Fibroblast of lung (primary cell): ENCODE measurements at places on chromosomes 6 and 20. TPM values are rescaled to one million over a fixed set of nuclear protein-coding genes. Genes with fewer than 3 reads are reported as not detected.

- no peak overlapping the region for H3K4me3 ChIP-seq
- no peaks in the 10 kb centered on the region for H3K36me3 ChIP-seq
- H3K4me1 ChIP-seq, result peaks cover 6% of the 10 kb centered on the region
- no peaks in the 10 kb centered on the region for H3K27me3 ChIP-seq
- no peak for DNase-seq
These were observed 219.8 kb downstream of the ZDHHC14 start for GRCh38 chr6:157600807-157601206.

- no peaks in the 10 kb centered on the region for H3K36me3 ChIP-seq
- no peak for DNase-seq
- H3K4me3 ChIP-seq, result no peak overlapping the region
- H3K4me1 ChIP-seq, result no peaks in the 10 kb centered on the region
These were observed 659.7 kb downstream of the KIF16B start for GRCh38 chr20:15913391-15914025.

DNA sequence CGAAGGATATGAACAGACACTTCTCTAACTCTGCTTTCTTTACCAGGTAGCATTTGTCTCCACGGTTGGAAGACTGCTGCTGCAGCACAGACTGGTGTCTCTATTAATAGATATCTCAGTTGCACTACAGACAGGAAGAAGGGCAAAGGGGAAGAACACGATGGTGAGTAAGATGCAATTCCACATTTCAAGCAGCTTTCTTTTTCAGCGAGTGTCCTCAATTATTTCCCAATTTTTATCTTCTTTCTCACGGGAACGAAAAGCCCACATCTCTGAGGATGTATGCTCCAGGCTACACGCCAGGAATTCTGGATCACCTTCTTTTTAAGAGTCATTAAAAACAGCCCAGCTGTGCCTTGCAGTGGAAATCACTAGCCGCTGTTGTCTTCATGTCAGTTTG is 311.6 kb upstream of the ECI2 start:
- H3K4me1 ChIP-seq, result peaks cover 8% of the 10 kb centered on the region
- H3K36me3 ChIP-seq, result no peaks in the 10 kb centered on the region
- peak; percentile 93 for DNase-seq
- no peak overlapping the region for H3K4me3 ChIP-seq
- H3K27ac ChIP-seq, result peak overlapping the region; percentile 68

DNA sequence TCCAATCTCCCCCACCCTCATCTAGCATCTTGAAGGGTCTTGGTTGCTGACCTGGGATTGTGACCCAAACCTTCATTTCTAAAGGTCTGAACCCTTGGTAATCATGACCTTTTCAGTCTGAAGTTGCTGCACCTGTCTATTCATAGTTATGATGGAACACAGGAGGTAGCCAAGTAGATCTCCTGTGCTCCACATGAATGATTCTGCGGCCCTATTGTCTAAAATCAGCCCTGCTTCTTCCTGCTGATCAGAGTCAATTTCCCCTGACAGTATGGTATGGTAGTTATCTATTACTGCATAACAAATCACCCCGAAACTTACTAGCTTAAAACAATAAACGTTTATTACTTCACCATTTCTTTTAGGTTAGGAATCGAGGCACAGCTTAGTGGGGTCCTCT is 9.0 kb downstream of the OR2B6 start:
- H3K4me1 ChIP-seq, result no peaks in the 10 kb centered on the region
- DNase-seq, result no peak
- no peak overlapping the region for H3K4me3 ChIP-seq
- H3K36me3 ChIP-seq, result no peaks in the 10 kb centered on the region
- no peaks in the 10 kb centered on the region for H3K27me3 ChIP-seq

DNA sequence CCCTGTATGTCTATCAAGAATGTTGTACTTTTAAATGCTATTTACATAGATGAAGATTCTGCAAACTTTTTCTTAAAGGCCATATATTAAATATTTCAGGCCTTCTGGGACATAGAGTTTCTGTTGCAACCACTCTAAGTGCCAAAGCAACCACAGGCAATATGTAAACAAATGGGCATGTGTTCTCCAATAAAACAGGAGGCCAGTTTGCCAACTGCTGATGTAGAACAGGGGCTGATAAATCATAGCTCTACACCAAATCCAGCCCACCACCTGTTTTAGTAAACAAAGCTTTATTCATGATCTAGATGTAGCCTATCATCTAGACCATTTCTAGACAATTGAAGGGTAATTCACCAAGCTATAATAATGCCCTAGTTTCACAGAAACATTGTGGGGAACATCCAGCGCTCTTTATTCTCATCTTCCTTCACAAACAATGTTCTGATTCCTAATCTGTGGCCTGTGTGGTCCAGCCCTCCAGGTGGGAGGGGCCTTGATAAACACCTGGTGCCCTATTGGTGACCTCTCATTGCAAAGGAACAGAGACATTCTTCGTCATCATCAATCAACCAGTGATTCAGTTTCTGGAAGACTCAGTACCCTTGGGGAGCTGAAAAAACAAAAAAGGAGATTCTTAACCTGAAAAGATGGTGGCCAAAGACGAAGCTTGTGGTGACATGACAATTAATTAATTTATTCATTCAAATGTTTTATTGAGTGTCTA is 80.2 kb downstream of the PREP start:
- no peak for DNase-seq
- no peaks in the 10 kb centered on the region for H3K27me3 ChIP-seq
- no peaks in the 10 kb centered on the region for H3K36me3 ChIP-seq
- H3K27ac ChIP-seq, result no peak overlapping the region

GRCh38 chr6:8391934-8392333 is 43.4 kb downstream of the SLC35B3 start:
- H3K27ac ChIP-seq, result no peak overlapping the region
- no peaks in the 10 kb centered on the region for H3K27me3 ChIP-seq
- H3K4me1 ChIP-seq, result no peaks in the 10 kb centered on the region

DNA sequence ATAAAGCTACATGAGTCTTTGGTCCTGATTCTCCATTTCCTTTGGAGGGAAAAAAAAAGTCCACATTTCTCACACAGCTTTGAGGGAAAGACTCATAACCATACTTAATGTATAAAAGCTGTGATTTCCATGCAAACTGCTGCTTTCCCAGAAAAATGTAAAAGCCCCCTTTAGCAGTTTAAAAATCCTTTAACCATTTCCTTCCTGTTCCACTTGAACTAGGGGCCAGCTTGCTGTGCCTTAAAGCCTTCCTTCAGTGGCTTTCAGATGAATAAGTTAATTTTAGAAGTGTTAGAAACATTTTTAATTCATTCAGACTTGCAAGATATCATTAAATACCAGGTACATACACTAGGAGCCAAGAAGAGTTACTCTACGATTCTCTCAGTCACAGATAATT is 273.5 kb downstream of the PKHD1 start:
- no peak for DNase-seq
- H3K4me1 ChIP-seq, result no peaks in the 10 kb centered on the region
- H3K4me3 ChIP-seq, result no peak overlapping the region
- no peaks in the 10 kb centered on the region for H3K36me3 ChIP-seq
- H3K27me3 ChIP-seq, result no peaks in the 10 kb centered on the region

Gene SNX21
- total RNA-seq, result 50.8 and 101 TPM in 2 replicates
